ENCODE measurements at places on chromosomes 1 and 21. TPM values are rescaled to one million over a fixed set of nuclear protein-coding genes. Genes with fewer than 3 reads are reported as not detected.

DNA sequence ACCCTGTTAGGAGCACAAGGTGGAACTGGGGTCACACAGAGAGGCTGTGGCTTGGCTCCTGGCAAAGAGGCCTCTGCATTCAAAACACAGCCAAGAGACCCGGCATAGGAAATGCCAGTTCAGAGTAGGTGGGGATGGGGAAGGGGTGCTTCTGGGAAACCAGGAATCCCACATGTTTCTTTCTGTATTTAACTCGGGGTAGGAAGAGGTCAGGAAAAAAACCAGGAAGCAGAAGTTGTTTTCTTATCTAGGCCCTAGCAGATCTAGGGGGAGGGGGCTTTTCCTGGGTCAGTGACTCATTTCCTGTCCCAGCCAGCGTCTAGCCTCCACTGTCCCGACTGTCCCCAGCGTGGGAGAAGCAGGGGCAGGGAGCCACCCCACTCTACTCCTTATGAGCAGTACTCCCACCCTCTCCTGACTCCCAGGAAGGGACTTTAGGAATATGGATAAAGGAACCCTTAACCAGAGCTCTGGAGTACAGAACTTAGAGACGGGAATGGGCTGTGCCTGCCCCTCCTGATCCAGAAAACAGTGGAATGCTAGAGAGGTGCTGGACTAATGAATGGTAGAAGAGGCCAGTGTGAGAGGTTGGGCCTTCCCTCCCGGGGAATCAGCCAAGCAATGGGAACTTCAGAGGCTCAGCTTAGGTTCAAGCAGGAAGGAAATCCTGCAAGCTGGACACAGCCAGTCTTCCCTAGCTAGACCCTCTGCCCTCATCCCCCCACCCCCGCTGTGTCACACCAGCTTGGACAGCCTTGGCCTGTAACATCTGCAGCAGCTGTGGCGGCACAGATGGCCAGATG, 5.7 kb downstream of the FHL3 start:
- no peak overlapping the region for H3K4me3 ChIP-seq
- H3K36me3 ChIP-seq, result no peaks in the 10 kb centered on the region

The SYT14 gene
- not detected for total RNA-seq

DNA sequence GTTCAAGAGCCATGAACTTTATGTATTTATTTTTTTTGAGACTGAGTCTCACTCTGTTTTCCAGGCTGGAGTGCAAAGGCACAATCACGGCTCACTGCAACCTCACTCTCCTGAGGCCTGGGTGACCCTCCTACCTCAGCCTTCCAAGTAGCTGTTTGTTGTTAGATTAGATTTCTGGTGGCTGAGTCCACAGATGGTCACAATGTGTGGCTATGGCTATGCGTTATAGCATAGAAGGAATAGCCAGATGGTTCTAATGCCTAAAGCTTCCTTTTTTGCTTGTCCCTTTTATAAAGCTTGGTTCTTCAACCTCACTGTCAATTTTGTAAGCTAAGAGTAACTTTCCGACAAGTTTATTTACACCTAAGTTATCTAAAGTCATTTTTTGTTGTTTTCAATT, 62.3 kb upstream of the FMN2 start:
- no peaks in the 10 kb centered on the region for H3K27me3 ChIP-seq
- no peaks in the 10 kb centered on the region for H3K4me1 ChIP-seq
- DNase-seq, result no peak
- H3K4me3 ChIP-seq, result no peak overlapping the region

DNA sequence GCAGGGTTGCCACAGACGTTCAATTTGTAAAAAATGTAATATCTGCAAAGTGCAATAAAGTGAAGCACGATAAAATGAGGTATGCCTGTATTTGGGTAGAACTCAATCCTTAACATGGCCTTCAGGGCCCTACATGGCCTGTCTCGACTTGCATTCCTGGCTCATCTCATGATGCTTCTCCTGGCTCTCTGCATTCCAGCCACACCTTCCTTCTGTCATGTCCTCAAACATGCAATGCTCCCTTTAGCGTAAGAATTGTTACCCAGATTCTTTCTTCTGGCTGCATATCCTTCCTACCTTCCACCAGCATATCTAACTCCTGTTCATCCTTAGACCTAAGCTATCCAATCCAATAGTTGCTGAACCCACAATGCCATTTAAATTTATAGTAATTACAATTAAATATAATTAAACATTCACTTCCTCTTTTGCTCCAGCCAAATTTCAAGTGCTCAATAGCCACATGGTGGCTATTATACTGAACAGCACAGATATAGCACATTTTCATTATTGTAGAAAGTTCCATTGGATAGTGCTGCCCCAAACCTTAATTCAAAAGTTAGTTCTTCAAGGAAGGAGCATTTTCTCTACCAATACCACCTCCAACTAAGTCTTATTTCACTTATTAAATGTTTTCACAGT, 32.6 kb downstream of the FGGY start:
- H3K4me3 ChIP-seq, result no peak overlapping the region
- no peak overlapping the region for H3K27ac ChIP-seq
- peaks cover 18% of the 10 kb centered on the region for H3K4me1 ChIP-seq
- H3K36me3 ChIP-seq, result no peaks in the 10 kb centered on the region
- no peak for DNase-seq

- no peaks in the 10 kb centered on the region for H3K36me3 ChIP-seq
- no peak overlapping the region for H3K4me3 ChIP-seq
- no peaks in the 10 kb centered on the region for H3K27me3 ChIP-seq
Measured at GRCh38 chr1:228276901-228277490, 69.2 kb downstream of the OBSCN start.

DNA sequence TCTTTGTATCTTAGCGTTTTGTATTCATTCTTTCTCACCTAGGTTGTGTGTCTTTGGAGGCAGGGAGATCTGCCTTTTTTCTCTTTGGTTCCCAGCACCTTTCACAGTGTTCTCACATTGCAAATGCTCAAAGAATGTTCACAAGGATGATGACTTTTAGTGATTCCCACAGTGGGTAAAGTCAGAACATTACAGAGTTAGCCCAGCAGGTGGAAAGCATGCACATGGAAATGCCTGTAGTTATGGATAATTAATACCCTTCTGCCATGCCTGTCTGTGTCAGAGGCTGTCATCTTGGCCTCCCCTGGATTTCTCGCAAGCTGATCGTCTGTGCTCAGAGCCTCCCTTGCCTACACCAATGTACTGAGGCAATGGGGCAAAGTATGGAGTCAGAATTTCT, 458.9 kb downstream of the LMO4 start:
- no peaks in the 10 kb centered on the region for H3K36me3 ChIP-seq
- H3K4me3 ChIP-seq, result no peak overlapping the region
- H3K27ac ChIP-seq, result no peak overlapping the region
- H3K4me1 ChIP-seq, result no peaks in the 10 kb centered on the region

The TRNAU1AP gene
- total RNA-seq, result 46.7 TPM

DNA sequence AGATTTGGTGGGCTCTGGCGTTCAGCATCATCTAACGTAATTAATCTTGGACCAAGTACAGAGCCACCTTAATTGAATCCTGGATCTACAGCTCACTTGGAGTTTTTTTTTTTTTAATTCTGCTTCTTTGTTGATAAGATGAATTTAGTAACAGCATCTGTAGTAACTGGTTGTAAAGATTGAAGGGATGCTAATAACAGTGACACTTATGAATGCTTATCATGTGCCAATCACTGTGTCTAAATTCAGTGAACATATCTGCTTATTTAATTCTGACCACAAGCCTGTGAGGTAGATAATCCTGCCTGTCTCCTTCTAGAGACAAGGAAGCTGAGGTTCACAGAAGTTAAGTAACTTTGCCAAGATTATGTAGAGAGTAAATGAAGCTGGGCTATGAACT, 408.0 kb downstream of the RWDD3 start:
- no peaks in the 10 kb centered on the region for H3K27me3 ChIP-seq
- no peaks in the 10 kb centered on the region for H3K36me3 ChIP-seq
- H3K4me1 ChIP-seq, result no peaks in the 10 kb centered on the region
- DNase-seq, result no peak
- H3K27ac ChIP-seq, result no peak overlapping the region
- no peak overlapping the region for H3K4me3 ChIP-seq

The S100A14 gene
- not detected for total RNA-seq

DNA sequence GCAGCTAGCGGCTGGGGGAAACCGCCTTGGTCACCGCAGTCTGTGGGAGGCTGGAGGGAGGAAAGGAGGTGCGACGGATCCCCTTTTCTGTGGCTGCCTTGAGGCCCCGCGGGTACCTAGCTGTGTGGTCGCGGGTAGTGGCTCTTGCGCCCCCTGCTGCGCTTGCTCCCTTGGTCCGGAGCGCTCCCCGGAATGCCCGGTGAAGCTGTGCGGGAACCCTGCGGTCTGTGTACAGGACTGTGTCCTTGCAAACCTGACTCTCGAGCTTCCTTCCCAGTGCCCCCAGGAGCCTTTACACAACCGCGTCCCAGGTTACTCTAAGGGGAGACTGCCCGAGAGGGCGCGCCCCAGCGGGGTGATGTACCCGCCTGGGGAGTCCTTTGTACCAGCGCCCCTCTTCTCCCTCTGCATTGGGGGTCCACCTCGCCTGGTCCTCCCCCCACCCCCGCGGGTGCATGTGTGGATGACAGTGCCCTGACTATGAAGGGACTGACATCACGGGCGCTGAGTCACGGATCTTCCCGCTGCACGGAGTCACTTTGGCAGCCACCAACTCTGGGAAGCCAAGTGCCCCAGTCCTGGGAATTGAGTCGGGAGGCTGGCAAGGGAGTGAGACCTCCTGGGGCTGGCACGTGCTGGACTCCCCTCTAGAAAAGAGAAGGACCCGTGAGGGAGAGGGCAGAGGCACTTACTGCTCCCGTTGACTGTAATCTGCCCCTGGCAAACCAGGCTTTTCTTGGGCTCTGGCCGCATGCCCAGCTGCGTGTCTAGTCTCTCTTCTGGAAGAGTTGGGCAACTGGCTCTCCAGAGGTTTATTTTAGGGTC, 816 bp downstream of the IL6R start:
- H3K27ac ChIP-seq, result peak overlapping the region; percentile 68
- DNase-seq, result peak; percentile 74
- H3K27me3 ChIP-seq, result no peaks in the 10 kb centered on the region
- peak overlapping the region; percentile 71 for H3K4me3 ChIP-seq
- H3K36me3 ChIP-seq, result no peaks in the 10 kb centered on the region

GRCh38 chr1:208158640-208159554, 85.3 kb downstream of the PLXNA2 start:
- no peaks in the 10 kb centered on the region for H3K36me3 ChIP-seq
- H3K27me3 ChIP-seq, result no peaks in the 10 kb centered on the region
- H3K27ac ChIP-seq, result no peak overlapping the region

DNA sequence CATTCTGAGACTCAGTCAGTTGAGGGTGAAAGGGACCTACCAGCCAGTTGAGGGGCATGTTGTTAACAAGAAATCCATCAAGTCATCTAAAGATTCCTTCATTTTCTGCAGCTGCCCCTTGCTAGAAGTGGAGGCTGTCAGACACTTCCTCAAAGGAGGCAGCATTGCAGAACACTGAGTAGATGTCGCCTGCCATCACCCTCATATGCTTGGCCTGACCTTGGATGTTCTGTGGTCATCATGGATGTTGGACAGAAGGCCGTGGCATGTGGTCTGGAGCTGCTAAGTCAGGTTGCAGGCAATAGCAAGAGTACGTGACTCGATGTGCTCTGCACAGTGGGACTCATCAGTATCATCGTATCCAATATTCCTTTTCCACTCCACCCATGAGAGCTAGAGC, 70.6 kb downstream of the GATAD2B start:
- no peak for DNase-seq
- H3K4me1 ChIP-seq, result peaks cover 14% of the 10 kb centered on the region
- no peak overlapping the region for H3K4me3 ChIP-seq

All from CD4-positive, alpha-beta memory T cell (primary cell).